ENCODE measurements at places on chromosomes 7 and 10.

DNA sequence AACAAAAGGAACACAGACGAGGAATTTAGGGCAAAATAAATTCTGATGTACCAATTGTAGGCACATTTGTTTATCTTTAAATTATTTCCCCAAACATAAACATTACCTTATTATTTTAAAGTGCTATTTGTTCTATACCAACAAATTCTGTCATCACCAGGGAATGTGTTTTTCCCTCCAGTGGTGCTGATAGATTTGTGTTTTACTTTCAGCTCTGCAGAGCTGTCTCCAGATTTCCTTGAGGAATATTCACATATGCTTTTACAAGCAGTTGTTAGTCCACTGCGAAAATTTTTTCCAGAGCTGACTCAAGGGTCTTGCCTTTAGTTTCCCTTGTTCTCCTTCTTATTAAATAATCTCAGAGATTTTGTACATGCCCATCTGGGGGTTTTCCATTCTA lies 362.8 kb downstream of the PHF14 start:
- DNase-seq = no peak

- DNase-seq = no peak
These were observed 39.1 kb downstream of the HTR7 start for GRCh38 chr10:90818736-90819135.

GRCh38 chr7:55156919-55157763 lies 138.3 kb downstream of the EGFR start:
- DNase-seq = no peak

DNA sequence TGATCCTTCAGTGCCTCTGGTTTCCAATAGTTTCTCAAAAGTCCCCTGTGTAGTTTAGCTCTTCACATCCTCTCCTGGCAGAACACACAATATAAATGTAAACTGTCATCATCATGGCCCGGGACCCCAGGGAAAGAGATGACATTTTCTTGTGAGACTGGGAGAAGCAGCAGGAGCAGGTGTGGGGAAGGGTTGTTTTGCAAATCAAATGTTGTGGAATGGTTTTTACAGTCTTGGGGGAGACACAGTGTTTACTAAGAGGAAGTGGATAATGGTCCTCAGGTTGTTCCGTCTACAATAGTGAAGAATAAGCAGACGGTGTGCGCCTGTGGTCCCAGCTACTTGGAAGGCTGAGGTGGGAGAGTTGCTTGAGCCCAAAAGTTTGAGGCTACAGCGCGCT lies 159.1 kb downstream of the SEC23IP start:
- DNase-seq = no peak
